ENCODE measurements at places on chromosomes 1 and 21.

DNA sequence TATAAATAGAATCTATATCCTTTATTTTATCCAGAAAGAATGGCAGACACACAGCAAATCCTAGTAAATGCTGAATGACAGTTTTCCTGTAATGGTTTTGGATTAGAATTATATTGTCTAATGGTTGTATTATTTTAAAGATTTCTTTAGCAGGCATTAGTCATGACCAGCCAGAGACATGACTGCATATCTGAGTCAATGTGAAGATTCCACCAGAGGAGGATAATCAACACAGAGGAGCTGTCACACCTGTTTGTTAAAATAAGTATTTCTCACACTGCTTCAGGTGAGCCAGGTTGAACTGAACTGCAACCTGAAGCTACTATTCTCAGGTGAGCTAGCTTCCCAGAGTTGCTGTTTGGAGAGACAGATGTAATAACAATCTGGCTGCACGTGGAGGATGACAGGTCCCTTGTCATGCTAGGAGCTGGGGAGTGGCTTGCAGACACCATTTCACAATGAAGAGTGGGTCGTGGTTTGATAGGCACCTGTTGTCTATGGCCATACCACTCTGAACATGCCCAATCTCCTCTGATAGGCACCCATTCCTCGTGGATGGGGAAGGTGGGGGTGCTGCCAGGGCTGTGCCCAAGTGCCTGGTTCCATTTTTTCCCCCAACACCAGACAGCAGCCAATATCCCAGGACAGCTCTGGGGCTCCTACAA lies 94.3 kb downstream of the KCNJ6 start:
- DNase-seq: no peak

- no peak for DNase-seq
Measured at GRCh38 chr1:46948629-46949416, 7.5 kb upstream of the CYP4A11 start.

- DNase-seq: no peak
Measured at GRCh38 chr1:30058970-30059369, 664.4 kb downstream of the MATN1 start.

DNA sequence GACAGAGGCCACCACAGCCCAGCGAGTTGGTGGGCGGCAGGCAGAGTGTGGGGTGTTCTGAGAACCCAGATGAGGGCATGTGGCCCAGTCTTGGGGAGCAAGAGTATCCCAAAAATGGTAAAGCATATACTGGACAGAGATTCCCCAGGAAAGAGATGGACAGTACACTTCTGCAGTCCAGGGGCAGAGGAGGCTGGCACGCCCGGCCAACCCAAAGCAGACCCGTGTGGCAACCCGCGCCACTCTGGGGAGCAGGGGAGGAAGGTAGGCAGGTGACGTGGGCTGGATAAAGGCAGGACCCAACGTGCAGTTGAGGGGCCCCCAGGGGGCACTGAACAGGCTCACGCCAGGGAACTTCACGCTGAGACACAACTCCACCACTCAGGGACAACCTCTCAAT lies 46.4 kb upstream of the RIPK4 start:
- DNase-seq: no peak

DNA sequence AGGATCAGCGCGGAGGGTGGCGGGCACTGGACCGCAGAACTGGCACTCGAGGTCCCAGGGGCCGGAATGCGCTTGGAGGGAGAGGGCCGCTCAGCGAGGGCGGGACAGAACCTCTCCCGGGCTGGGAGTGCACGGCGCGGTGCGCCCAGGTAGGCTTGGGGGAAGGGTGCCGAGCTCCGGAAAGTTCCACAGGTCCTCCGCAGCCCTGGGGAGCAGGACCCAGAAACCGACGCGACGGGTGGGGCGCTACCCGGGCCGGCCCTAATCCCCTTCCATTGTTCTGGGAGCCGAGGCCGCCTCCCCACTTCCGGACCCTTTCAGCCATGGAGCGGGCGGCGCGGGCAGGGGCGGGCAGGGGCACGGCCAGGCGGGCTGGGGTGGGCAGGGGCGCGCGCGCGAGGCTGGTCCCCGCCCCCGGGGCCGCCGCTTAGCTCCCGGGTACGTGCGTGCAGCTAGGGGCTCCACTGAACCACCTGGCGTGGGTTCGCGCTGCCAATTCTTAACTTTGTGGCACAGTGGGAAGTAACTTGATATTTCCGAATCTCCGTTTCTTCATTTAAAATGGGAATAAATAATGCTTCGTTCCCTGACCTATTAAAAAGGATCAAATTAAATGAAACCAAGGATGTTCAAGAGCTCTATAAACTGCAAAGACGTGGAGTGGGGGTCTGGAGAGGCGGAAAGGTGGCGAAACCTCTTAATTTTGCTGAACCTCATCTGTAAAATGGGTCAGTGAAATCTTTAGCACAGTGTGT lies 20.7 kb downstream of the LGR6 start:
- no peak for DNase-seq

DNA sequence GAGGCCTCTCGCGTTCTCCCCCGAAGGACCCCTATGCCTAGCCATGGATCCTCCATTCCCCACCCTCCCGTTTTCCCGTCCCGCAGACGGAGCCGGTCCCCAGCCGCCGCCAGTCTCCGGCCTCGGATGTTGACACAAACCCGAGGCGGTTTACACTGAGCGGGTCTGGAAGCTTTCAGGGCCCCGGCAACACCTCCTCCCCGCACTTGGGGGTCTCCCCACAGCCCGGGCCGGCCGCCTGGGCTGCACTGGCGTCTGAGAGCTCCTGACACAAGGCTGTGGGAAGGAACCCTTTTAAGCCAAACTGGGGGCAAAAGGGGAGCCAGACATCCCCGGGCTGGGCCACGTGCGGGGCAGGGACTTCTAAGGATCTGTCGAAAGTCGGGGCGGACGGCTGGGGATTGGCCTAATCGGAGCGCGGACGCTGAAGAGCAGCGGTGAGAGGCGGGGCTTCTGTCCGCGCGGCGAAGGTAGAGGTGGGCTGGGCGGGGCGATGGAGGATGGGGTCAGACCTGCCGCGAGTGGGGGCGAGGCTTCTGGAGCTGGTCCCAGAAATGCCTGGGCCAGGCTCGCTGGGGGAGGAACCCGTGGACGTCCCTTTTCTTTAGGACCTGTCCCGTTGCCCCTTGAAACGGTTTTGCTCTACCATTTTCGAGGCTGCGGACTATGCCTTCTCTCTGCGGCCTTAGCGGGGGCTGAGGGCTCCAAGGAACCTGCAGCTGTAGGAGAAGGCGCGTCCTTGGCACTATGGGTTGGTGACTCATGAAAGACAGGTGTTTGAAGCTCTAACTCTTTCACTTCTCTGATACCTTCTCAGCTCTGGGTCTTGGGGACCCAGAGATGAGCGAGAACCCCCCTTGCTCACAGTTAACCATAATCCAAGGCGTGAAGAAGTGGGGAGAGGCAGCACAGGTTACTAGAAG lies 1.2 kb upstream of the HPCAL4 start:
- DNase-seq: no peak

- peak; percentile 2 for DNase-seq
Measured at GRCh38 chr1:48776393-48777218, at the start of gene BEND5. BEND5 (minus strand) TSS chr1:48776891; CDS start chr1:48776831, 60 bp downstream.

- no peak for DNase-seq
Measured at GRCh38 chr1:215605011-215605621, 38.0 kb downstream of the KCTD3 start.

- DNase-seq: no peak
Measured at GRCh38 chr1:199319341-199319740, 680.5 kb downstream of the PTPRC start.

GRCh38 chr1:219144658-219145315 lies 28.9 kb upstream of the LYPLAL1 start:
- no peak for DNase-seq

- no peak for DNase-seq
Measured at GRCh38 chr21:17931080-17931479, 111.9 kb upstream of the C21orf91 start.

GRCh38 chr1:225817611-225818061 lies 7.7 kb downstream of the EPHX1 start:
- DNase-seq: no peak

DNA sequence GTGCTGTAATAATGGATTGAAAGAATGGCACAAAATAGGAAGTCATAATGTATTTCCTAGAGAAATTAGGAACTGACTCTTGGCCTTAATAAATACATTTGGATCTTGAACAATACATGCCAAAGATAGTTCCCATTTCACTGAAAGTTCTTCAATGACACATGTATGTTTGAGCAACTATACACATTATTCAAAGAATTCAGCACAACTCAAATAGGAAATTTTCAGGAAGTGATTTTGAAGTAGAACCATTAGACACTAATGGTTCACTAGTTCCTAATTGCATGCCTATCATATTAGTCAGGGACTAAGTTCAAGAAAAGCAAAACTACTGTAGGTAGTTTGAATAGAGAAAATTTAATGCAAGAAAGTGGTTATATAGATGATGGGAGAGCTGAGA lies 404.7 kb downstream of the LMO4 start:
- no peak for DNase-seq

GRCh38 chr1:204728456-204728855 lies 42.9 kb upstream of the LRRN2 start:
- no peak for DNase-seq

DNA sequence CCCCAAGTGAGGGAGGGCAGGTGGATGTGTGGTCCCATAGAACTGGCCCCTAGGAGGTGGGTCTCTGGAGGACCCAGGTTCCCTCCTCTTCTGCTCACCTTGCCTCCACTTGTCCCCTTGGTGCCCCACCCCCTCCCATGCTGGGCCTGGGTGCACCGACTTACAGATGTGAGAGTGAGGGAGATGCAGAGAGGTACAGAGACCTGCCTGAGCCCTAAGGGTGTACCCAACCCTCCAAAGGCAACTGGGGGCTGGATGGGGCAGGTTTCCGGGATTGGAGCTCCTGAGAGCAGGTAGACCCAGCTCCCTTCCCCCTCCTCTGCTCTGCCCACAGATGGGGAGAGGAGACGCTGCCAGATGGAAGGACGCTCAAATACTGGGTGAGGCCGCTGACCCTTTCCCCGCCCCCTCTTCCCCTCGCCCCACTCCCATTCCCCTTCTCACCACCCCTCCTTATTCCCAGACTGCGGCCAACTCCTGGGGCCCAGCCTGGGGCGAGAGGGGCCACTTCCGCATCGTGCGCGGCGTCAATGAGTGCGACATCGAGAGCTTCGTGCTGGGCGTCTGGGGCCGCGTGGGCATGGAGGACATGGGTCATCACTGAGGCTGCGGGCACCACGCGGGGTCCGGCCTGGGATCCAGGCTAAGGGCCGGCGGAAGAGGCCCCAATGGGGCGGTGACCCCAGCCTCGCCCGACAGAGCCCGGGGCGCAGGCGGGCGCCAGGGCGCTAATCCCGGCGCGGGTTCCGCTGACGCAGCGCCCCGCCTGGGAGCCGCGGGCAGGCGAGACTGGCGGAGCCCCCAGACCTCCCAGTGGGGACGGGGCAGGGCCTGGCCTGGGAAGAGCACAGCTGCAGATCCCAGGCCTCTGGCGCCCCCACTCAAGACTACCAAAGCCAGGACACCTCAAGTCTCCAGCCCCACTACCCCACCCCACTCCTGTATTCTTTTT lies 10.3 kb downstream of the TINAGL1 start:
- DNase-seq: no peak

- no peak for DNase-seq
Measured at GRCh38 chr1:160877221-160877620, 7.8 kb downstream of the ITLN1 start.

Measured in stimulated activated CD4-positive, alpha-beta T cell treated with anti-CD3 and anti-CD28 coated beads, Interleukin-12 subunit alpha, Interleukin-12 subunit beta, amount 100 ng/mL, for 24 hours (primary cell).